ENCODE measurements at places on chromosomes 6 and 20. TPM values are rescaled to one million over a fixed set of nuclear protein-coding genes. Genes with fewer than 3 reads are reported as not detected.

- no peak for DNase-seq
Measured at GRCh38 chr6:125183391-125183790, 29.8 kb downstream of the TPD52L1 start.

DNA sequence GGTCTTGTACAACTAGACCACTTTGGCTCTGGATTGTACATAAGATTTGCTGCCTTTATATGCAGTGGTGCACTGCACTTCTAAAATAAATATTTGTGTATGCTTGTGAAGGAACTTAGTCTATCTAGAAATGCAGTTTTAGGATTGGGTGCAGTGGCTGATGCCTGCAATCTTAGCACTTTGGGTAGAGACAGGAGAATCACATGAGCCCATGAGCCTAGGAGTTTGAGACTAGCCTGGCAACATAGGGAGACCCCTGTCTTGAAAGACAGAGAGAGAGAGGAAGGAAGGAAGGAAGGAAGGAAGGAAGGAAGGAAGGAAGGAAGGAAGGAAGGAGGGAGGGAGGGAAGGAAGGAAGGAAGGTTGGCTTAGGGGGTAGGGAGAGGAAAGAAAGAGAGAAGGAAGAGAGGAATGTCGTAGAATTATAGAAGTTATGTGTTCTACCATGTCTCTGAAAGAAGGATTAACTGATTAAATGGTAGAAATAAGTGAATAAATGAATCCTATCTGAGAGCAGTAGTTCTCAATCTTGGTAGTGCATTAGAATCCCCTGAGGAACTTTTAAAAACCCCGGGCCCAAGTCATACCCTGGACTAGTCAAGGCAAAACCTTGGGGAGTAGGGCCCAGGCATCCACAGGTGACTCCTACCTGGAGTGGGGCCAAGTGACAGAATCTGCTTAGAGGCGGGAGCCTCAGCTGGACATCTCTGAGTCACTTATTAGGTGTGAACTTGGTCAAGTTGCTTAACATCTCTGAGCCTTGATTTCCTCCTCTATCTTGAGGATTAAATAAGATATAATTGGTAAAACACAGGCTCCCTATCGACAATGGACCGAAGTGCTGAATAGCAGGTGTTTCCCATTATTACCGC lies 130.3 kb downstream of the ZNF217 start:
- DNase-seq, result no peak

DNA sequence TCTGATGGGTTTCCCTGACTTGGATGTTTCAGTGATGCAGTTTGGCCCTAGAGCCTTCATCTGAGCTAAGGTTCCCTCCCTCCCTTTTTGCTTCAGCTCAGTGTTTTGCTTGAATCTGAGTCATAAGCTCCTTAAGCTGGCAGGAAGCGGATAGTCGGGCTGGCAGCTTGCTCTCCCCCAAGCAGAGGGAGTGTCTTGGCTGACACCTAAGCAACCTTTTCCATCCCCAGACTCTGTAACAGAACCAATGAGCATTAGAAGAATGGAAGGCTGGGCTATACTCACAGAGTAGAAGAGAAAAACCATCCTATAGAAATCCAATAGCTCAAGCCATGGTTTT lies 98.3 kb downstream of the HAO1 start:
- no peak for DNase-seq

MRAP2 gene
- total RNA-seq, result not detected

BFSP1 gene
- not detected for total RNA-seq

DNA sequence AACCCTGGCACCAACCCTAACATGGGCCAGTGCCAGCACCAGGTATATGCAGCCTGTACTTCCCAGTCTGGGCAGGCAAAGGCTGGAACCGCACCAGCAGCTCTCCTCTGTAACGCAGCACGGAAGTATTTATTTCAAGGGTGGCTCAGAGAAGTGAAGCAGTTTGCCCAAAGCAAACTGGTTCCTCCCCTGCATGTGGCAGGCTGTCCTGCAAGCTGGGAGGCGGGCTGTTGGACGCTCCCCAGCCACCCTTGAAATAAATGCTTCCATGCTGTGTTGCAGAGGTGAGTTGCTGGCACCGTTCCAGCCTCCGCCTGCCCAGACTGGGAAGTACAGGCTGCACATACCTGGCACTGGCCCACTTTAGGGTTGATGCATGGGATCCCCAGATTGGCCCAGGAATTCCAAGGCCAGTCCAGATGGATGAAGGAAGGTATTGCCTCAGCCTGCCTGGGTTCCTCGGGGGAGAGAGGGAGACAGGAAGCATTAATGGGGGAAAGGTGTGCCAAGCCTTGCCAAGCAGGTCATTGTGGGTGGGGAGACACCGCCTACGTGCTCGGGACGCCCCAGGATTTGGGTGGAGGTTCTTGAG lies 49.8 kb downstream of the PPARD start:
- no peak for DNase-seq

FUT9 gene
- not detected for total RNA-seq

GRCh38 chr6:169167581-169168301 lies 85.9 kb downstream of the THBS2 start:
- DNase-seq, result no peak

- no peak for DNase-seq
Measured at GRCh38 chr6:111564482-111564945, 41.2 kb downstream of the TRAF3IP2 start.

DNA sequence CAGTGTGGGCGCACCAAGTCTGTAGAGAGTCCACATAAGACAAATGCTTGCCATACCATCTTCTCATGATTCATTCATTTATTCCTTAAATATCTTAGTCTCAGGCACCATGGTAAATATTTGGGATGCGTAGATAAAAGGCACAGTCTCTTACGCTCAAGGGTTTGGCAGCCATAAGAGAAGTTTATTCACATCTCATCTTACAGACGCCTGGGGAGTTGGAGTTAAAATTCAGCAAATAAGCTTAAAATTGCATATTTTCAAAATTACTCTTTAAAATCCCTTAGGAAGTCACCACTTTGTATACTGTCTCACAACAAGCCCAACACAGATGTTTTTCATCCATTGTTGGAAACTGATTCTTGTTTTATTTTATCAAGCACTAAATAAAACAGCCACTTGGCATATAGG lies 363.3 kb downstream of the KIF16B start:
- DNase-seq, result no peak

DNA sequence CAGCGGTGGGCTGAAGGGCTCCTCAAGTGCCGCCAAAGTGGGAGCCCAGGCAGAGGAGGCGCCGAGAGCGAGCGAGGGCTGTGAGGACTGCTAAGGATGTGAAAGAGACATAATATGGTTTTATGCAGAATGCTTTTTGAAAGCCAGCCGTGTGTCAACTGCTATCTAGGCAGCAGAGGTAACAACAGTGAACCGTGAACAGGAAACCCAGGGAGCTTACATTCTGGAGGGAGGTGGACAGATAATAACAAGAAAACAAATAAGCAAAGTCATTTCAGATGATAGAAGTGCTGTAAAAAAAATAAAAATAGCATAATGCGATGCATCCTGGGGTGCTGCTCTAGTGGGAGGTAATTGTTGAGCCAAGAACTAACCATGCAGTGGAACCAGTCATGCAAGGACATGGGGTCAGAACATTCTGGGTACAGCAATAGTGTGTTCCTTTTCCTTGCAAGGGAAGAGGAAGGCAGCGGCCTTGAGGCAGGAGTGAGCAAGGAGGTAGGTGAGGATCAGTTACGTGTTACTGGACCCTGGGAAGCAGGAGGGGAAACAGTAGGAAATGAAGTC lies 134.4 kb upstream of the TMEM170B start:
- DNase-seq, result no peak

GFRAL gene
- total RNA-seq, result not detected

AGER gene
- total RNA-seq, result 38.8 TPM

DNA sequence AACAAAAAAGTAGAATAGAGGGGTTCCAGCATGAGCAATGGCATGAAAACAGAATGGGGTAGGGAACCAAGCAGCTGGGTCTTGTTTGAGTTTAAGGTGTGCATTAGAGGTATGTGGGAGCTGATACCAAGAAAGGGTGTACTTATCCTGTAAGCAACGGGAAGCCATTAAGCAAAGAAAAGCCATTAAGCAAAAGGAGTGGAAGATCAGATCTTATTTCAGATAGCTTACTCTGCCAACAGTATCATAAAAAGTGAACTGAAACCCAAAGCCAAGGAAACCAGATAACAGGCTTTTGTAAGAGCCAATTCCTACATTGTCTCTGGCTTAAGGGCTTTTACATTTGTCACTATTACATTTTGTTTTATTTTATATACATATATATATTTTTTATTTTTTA lies 21.3 kb upstream of the BEND6 start:
- DNase-seq, result no peak

DNA sequence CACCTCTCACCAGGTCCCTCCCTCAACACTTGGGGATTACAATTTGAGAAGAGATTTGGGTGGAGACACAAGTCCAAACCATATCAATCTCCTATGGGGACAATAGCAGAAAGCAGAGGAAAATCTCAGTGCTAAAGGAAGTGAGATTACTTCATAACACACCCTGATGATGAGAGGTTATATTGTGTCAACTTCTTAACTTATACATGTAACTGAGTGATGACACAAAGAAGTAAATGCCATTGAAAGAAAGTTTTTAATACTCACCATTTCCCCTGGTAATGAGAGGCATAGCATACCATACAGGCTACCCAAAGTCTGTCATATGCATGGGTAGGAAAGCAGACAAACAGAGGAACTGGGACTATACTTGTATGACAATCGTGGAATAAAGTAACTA lies 137.2 kb downstream of the MMUT start:
- no peak for DNase-seq

- no peak for DNase-seq
Measured at GRCh38 chr6:45074439-45074838, 253.7 kb upstream of the RUNX2 start.

GRCh38 chr6:124674042-124674441 lies 288.2 kb upstream of the RNF217 start:
- no peak for DNase-seq

KIF25 gene
- total RNA-seq, result not detected

NHLRC1 gene
- total RNA-seq, result 1.0 TPM

C6orf163 gene
- total RNA-seq, result 11.8 TPM

- no peak for DNase-seq
Measured at GRCh38 chr6:126447367-126447766, 107.5 kb downstream of the CENPW start.

PSMA7 gene
- total RNA-seq, result 140 TPM

E2F3 gene
- 8.3 TPM for total RNA-seq

DNA sequence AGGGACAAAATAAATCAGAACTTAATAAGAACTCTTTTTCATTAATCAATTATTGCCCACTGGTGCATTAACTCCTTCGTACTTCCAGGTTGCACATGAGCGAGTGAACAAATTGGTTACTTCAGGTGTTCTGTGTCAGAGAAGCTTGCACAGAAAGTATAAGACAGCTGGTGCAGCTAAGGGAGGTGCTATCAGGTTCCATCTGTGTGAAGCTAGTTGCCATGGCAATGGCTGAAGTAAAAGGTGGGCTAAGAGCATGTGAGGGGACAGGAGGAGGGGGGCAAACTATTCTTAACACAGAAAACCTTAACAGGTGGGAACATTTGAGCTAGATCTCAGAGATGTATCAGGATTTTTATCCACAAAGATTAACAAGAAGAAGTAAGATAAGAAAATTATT lies 81.6 kb downstream of the MANEA start:
- DNase-seq, result no peak

MMP24 gene
- not detected for total RNA-seq

DNA sequence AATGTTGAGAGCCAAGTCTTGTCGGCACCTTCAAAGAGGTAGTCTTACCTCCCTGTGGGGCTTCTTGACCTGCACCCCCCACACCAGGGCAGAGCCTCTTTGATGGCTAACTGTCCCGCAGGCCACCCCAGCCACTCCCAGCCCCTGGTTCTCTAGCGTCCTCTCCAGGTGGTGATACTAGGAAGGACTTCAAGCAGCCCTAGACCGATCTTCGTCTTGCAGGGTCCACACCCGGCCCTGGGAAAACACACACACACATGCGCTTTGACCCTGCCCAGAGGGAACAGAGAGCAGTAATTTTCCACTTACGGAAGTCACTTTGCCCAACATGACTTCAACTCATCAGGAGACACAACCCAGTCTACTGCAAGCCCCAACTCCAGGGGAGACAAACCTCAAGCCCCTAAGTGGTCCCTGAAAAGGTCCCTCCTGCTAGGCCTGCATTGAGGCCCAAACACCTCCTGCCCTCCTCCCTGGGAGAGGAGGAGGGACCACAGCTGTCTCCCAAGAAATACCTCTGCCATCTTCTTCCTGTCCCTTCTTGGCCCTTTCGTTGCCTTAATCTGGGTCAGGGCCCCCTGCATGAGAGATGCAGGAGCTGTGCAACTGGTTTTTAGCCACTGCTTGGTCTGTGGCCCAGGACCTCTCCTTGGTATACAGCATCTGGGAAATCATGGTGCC lies 2.9 kb upstream of the BPIFB1 start:
- DNase-seq, result no peak

APOBEC2 gene
- total RNA-seq, result not detected

DNA sequence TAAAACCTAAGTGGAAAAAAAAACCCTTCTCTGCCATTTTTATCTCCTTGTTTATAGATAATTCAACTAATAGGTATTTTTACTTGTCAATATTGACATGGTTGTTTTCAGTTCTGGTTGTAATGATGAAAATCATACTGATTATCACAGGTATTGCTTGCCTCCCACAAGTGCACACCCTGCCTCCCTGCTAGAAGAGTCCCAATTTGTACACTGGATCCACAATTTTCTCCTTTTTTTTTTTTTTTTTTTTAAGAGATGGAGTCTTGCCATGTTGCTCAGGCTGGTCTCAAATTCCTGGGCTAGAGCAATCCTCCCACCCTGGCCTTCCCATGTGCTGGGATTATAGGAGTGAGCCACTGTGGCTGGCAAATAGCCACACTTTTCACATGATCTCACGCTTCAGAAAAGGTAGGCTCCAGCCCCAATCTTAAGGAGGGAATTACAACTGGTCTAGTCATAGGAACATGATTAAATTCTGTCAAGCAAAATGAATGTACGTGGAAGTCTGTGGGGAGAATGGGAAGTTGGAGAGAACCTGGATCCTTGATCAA lies 12.3 kb downstream of the DYNLT2 start:
- no peak for DNase-seq

LCA5 gene
- total RNA-seq, result 0.92 TPM

DNA sequence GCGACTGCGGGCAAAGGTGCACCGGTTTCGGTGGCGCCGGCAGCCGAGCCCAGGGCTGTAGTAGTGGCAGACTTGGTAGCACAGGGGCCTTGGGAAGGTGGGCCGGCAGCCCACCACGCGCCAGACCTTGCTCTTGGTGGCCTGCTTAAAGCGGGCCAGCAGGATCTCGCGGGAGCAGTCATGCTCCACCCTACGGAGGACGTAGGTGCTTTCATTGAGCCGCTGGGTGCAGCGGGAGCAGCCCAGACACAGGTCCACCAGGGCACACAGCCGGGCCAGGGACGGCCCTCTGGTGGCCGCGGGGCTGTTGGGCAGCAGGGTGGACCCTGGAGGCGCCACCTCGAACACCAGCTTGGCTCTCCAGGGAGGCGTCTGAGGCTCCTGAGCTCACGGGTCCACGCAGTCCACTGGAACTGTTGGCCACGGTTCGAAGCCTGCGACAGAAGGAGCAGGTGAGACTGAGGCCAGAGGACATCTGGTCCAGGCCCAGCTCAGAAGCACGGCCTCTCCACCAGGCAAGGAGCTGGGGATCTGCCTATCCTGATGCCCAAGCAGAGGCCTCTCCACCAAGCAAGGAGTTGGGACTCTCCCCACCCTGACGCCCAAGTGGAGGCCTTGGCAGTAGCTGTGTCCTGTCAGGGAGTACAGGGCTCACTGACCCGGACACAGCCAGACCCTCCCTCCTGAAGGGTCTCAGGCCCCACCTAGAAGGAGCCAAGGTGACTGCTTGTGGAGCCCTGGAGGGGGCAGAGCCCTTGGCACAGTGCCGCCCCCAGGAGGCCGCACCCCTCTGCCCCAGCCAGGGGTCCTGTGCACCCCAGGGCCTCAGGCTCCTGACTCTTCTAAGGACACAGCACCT lies 1.0 kb downstream of the HELZ2 start:
- no peak for DNase-seq

- no peak for DNase-seq
Measured at GRCh38 chr20:3825526-3825925, 5.2 kb downstream of the AP5S1 start.

Data from B cell (primary cell).